ENCODE measurements at places on chromosomes 16 and 17.

- DNase-seq, result no peak
These were observed 7.8 kb downstream of the KRT28 start for GRCh38 chr17:40791787-40792436.

- DNase-seq, result no peak
These were observed 239.0 kb downstream of the CCDC182 start for GRCh38 chr17:57505841-57506773.

DNA sequence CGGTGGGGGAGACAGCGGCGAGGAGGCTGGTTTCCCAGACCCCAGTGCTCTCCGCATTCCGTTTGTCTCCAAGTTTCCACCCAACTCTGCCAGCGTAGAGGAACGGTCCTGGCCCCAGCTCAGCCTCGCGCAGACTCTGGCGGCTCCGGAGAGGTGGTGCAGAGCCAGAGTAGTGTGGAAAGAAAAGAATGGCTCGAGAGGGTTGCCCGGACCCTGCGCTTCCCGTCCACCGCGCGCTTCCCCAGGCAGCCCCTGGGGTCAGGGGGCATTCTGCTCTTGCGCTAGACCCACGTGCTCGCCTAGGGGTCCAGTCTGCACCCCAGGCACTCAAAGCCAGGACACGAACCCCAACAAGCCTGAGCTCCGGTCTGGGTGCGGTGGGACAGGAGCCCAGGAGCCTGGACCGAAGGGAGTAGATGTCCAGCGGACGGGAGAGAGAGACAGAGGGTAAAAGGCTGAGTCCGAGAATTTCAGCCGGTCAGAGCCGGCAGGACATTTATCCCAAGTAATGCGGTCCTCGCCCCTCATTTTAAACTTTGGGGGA is 3.8 kb downstream of the PMP22 start:
- DNase-seq, result no peak

- DNase-seq, result no peak
These were observed 22.2 kb upstream of the DNAH17 start for GRCh38 chr17:78599419-78599818.

DNA sequence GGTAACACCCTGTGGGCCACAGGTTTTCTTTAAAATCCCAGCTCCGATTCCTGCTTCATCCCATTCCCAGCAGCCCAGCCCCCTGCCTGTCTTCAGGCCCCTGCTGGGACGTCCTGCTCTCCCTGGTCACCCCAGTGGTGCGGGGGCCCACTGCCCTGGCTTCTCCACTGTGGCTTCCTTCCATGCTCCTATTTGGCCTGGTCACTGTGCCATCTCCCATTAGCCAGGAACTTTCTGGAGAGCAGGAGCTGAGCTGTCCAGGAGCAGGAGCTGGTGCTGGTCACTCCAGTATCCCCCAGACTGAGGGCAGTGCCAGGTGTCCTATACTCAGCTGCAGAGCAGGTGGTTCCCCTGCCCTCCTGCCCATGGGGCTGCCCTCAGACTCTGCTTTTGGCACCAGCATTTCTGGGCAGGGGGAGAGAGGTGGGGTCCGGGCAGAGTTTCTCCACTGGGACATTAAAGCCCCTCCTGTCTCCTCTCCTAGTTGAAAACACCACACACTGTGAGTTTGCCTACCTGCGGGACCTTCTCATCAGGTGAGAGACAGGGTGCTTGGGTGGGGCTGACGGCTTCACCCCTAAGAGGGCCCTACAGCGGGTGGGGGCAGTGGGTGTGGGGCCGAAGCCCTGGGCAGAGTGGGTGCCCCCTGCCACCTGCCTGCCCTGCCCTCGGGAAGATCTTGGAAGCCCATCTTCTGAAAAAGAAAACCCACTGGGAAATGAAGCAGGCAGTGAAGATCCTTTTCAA is 356.2 kb downstream of the SEC14L1 start:
- DNase-seq, result no peak

GRCh38 chr17:7977039-7977438 is 25.4 kb upstream of the GUCY2D start:
- DNase-seq, result no peak

DNA sequence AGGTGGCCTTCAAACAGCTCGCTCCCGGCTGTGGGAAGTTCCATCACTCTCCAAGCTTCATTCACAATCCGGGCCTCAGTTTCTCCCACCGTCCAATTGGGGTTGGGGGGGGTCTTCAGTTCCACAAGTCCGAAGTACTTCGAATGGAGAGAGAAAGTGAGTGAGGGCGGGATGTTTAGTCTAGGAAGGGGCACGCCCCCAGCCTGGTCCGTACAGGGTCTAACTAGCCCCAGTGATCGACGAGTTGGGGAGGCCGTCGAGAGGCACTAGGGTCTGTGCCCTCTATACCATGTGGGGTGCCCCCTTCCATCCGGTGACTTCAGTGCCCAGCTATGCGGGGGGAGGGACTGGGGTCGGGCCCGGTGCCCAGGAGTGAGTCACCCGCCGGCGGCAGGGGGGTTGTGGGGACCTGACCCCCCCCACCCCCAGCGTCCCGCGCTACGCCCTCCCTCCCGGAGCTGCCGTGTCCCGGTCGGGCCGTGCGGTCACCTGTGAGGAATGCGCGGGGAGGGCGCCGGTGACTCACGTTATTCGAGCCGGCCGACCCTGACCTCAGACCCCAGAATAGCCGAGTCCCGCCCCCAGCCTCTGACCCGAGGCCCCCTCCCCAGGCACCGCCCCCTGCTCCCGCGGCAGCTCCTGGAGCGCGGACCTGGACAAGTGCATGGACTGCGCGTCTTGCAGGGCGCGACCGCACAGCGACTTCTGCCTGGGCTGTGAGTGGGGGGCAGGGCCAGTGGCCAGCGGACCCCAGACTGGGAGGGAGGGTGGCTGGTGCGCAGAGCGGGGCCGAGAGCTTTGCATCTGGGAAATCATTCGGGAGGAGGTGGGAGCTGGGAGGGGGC is 658 bp downstream of the TNFRSF12A start:
- peak; percentile 49 for DNase-seq

DNA sequence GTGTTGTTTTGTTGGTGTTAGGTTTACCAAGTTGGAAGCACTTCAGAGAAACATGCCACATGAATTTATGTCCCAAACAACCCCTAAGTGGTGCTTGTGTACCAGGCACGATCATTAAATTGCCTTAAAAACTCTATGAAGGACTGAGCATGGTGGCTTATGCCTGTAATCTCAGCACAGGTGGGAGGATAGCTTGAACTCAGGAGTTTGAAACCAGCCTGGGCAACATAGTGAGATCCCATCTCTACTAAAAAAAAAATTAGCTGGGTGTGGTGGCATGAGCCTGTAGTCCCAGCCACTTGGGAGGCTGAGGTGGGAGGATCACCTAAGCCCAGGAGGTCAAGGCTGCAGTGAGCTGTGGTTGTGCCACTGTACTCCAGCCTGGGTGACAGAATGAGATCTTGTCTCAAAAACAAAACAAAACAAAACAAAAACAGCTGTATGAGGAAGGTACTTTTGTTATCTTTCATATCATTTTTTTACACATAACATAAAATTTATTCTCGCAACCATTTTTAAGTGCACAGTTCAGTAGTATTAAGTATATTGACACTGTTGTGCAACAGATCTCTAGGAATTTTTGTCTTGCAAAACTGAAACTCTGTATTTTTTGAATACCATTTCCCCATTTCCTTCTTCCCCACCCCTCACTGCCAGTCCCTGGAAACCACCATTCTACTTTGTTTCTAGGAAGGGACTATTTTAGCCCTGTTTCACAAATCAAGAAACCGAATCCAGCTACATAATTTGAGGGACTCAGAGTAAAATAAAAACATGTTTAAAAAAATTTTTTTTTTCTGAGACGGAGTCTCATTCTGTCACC is 14.3 kb upstream of the RBBP6 start:
- DNase-seq, result no peak

GRCh38 chr17:59154292-59154720 is 680 bp downstream of the SKA2 start:
- no peak for DNase-seq

DNA sequence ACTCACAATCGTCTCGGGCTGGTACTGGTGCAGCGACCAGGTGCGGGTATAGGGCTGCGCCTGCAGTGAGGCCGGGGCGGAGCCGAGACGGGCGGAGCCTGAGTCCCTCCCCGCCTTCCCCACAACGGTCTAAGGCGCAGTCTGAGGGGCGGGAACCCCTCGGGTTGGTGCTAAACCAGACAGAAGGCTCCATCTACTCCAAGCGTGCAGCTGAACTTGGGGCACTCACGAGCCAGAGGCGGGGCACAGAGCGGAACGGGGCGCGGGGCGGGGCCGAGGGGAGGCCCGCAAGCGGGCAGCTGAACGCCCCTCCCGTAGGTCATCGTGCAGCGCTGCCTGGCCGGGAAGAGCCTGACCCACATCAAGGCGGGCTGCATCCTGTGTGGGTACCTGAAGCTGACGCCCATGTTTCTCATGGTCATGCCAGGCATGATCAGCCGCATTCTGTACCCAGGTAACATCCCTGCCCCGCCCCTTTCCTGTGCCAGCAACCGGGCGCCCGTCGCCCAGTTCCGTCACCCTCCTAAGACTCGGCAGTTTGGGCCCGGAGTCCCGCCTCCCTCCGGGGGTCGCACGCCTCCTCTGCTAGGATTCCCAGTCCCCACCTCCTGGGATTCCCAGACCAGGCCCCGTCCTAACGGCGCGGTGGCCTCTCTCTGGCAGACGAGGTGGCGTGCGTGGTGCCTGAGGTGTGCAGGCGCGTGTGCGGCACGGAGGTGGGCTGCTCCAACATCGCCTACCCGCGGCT is 5.0 kb downstream of the SLC5A2 start:
- no peak for DNase-seq

DNA sequence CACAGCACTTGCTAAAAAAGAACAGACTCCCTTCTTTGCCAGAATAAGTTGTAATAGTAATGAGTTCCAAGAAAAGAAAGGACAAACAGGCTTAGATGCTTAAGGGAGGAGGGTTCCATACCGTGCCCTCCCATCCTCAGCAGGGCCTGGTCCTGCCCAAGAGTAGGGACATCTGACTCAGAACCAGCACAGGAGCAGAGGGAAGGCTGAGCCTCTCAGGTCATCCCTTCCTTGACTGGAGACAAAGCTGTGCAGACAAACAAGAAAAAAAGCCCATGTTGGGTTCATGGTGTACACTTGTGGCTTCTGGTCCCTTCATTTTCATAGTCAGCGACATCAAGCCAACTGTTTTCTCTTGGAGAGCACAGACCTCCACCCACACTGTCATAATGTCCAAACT is 44.2 kb upstream of the NDRG4 start:
- no peak for DNase-seq

GRCh38 chr17:44308320-44308818 is at the start of gene RUNDC3A:
TSS of gene RUNDC3A (plus strand) at chr17:44308601. CDS start at chr17:44308833, 232 bp downstream.
- DNase-seq, result no peak

GRCh38 chr16:2854700-2855309 is 3.2 kb downstream of the PRSS22 start:
- DNase-seq, result no peak

- DNase-seq, result no peak
These were observed 1327.3 kb upstream of the GOT2 start for GRCh38 chr16:60061396-60061795.

GRCh38 chr16:48277158-48277557 is 29.8 kb upstream of the ABCC11 start:
- DNase-seq, result no peak

DNA sequence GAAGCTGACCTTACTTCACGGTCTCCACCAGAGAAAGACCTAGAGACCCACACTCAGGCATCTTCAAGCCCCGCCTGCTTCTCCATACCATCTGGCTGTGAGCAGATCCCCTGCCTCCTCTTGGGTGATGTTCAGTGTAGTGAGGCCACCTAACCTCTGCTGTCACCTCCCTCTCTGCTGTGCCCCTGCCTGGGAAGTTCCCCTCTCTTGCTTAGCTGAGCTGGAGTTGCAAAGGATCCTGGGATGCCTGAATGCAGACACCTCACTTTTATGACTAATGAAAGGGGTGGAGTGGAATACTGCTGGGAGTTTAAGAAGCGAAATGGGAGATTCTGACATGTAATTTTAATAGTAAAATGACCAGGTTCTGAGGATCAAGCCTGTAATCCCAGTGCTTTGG is 5.8 kb downstream of the IRX3 start:
- no peak for DNase-seq

DNA sequence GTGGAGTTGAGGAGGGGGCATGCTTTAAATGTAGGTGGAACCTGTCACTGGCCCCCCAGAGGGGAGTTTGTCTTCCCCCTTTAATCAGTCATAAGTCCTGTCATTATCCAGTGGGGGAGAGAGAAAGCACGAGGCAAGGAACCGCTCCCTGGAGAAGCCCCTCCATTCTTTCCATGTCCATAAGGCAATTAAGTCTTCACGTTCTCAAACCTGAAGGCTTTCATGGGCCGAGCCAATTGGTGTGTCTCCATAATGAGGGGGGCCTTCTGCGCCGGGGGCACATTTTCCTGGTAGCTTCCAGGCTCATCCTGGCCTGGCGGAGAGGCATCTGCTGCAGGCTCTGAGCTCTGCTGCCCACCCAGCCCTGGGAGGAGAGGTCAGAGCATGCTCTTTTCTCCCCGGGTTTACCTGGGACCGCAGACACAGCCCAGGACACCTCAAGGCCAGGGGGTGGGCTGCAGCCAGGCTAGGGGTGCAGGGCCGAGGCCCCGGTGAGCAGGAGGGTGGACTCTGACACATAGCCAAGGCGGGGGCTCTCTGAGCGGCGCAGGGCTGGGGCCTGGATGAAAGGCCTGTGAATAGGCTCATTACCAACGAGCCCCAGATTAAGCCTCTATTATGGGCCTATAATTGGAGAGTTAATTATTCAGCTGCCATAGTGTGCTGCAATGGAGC is 42.5 kb downstream of the C16orf78 start:
- DNase-seq, result no peak

DNA sequence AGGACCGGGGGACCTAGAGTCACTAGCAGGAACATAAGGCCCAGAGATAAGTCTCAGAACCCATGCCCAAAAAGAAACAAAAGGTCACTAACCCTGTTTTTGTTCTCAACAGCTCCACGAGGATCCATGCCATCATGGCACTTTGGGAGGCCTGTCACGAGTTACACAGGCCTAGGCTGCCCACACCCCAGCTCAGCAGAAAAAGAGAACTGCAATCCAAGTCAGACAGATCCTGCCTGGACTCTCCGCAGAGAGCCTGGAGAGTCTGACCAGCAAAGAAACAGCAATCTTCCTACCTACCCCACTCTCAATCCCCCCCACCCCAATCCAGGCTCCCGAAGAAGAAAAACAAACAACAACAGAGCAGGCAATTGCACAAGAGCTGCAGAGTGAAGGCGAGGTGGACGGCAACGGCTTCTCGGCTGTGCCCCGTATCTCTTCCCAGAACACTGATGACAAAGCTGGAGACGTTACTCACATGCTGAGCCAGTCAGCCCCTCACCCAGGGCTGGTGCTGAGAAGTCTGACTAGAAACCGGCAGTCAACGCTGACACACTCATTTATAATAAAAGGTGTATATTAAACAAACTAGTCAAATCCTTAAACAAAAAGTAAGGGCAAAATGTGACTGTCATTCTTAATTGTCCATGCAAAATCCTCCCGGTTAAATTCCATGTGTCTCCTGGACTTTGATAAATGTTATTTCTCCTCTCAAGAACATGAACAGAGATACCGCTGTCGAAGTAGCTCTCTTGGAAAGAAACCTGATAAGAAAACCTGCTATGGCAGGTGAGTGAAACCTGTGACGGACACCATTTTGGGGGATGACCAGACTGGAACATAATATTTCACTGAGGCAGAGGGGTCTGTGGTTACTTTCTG is 89.3 kb downstream of the SMG6 start:
- DNase-seq, result peak; percentile 90

GRCh38 chr16:21650521-21650920 is 1.9 kb downstream of the IGSF6 start:
- DNase-seq, result no peak

Measured in skeletal muscle cell (primary cell).